ENCODE measurements at places on chromosomes 3 and 15.

- DNase-seq = no peak
Measured at GRCh38 chr15:34810443-34811129, 15.2 kb upstream of the ACTC1 start.

- no peak for DNase-seq
Measured at GRCh38 chr3:61562721-61563312, 1.4 kb downstream of the PTPRG start.

DNA sequence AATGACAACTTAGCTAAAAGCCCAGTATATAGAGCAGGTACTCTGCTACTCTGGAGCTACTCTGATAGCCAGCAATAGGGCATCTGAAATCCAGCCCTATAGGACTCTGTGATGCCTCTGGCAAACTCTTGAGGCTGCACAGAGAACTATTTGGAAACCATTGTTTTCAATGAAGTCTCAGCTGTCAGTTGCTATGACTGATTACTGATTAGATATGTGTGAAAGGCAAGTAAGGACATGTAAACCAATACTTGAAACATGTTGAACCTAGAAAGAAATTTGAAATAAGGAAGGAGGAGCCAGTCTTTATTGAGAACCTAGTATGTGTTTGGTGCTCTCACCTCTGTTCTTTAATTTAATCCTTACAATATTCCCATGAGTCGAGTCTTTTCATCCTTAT lies 40.2 kb upstream of the CRTC3 start:
- no peak for DNase-seq

DNA sequence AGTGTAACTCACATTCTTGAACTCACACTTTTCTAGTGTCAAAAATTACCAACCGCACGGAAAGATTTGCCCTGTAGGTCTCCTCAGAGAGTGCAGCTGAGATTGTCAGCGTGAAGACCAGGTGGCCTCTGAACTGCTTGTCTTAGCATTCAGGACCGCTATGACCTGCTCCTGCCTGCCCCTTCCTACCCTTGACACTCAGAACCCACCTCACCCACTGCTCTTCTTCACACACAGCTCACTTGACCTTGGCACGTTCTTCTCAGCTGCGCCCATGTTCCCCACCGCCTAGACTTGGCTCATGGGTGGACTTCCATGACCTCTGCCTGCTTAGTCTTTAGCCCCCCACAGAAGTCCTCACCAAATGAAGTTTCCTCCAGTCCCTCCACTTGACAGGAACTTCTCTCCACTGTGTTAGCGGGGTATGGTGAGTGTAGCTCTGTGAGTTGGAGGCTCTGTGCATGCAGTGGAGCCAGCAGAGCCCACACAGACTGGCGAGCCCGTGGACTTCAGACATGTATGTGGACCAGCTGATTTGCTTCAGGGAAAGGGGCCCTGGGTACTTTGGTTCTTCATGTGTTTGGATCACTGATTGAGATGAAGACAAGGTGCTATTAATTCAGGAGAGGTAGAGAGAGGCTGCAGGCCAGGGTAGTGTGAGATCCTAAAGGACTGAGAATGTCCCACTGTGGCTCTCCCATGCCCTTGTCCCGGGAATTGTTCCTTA lies 221.3 kb downstream of the OPA1 start:
- no peak for DNase-seq

- DNase-seq = no peak
Measured at GRCh38 chr3:54986294-54986693, 58.4 kb upstream of the LRTM1 start.

- DNase-seq = no peak
Measured at GRCh38 chr3:183377307-183377959, 51.0 kb downstream of the MCF2L2 start.

DNA sequence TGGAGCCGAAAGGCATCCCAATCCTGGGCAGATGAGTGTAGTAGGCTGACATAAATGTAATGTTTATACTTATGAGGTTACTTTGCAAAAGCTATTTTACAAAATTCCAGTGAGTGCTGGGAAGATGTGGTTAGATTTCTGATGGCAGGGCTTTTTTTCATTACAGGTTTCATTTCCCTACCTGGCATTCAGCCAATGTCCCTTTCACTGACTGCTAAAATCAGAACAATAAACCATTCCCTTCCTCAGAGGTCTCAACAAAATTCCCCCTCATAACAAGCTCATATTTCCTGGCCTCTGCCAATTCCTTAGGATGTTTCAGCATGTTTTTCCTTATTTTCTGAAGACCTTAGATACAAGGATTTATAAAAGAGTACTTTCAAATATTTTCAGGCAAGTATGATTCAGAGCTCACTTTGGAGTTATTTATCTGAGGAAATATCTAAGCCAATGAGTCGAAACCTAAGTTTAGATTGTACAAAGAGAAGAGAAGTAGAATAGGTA lies 40.9 kb upstream of the CCDC80 start:
- no peak for DNase-seq

- no peak for DNase-seq
Measured at GRCh38 chr3:52095990-52096775, 39.8 kb upstream of the DUSP7 start.

DNA sequence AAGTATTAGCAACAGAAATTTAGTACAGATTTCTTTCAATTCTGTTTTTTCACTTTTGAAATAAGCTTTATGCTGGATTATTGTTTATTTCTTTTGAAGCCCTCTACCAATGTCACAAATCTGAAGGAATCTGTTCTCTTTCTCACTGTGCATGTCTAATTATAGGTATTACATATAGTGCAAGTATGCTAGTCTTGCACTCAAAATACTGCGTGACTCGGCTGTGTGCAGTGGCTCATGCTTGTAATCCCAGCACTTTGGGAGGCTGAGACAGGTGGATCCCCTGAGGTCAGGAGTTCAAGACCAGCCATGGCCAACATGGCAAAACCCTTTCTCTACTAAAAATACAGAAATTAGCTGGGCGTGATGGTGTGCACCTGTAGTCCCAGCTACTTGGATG lies 95.8 kb upstream of the PLAAT1 start:
- DNase-seq = no peak

GRCh38 chr3:101134331-101134730 lies 141.1 kb upstream of the ABI3BP start:
- no peak for DNase-seq

- DNase-seq = no peak
Measured at GRCh38 chr15:74869726-74870407, 3.3 kb downstream of the SCAMP2 start.

GRCh38 chr15:60554494-60554893 lies 75.6 kb upstream of the ICE2 start:
- no peak for DNase-seq

GRCh38 chr3:155169197-155169596 lies 89.1 kb downstream of the MME start:
- DNase-seq = no peak

DNA sequence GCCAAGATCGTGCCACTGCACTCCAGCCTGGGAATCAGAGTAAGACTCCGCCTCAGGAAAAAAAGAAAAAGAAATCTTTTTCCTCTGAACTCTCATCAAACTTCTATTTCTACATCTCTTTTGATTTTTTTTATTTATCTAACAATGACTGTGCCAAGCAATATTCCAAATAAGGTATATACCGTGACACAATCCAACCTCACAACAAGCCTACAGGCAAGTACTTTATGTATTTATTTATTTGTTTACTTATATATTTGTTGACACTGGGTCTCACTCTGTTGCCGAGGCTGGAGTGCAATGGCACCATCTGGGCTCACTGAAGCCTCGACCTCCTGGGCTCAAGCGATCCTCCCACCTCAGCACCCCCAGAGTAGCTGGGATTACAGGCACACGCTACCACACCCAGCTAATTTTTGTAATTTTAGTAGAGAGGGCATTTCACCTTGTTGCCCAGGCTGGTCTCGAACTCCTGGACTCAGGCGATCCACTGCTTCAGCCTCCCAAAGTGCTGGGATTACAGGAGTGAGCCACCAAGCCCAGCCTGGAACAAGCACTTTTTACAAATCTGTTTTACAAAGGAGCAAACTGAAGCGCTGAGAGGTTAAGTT lies 94.9 kb upstream of the CHD2 start:
- DNase-seq = no peak

GRCh38 chr3:43905157-43905556 lies 214.4 kb downstream of the ABHD5 start:
- DNase-seq = no peak

DNA sequence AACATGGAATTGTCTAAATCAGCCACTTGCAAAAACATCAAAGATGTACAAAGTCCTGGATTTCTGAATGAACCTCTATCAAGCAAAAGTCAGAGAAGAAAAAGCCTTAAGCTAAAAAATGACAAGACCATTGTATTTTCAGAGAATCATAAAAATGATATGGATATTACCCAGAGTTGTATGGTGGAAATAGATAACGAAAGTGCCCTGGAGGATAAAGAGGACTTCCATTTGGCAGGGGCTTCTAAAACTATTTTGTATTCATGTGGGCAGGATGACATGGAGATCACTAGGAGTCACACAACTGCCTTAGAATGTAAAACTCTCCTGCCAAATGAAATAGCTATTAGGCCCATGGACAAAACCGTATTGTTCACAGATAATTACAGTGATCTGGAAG lies 29.3 kb downstream of the KNL1 start:
- no peak for DNase-seq

DNA sequence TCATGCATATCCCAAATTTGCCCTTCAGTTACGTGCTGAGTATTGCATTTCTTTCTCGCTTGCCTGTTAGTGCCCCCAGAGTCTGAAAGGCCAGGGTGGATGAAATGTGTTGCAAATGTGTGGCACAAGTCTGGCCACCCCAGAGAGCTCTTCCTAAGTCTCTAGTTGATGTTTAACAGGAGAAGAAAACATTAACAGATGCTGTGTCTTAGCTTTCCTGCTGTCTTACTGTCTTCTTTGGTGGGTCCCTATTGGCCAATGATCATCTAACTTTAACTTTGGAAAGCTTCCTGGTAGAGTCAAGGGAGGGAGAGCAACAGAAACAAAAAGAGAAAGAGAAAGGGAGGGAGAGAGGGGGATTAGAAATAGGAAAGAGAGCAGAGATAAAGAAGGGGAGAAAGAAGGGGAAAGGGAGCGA lies 76.7 kb upstream of the P3H2 start:
- no peak for DNase-seq

DNA sequence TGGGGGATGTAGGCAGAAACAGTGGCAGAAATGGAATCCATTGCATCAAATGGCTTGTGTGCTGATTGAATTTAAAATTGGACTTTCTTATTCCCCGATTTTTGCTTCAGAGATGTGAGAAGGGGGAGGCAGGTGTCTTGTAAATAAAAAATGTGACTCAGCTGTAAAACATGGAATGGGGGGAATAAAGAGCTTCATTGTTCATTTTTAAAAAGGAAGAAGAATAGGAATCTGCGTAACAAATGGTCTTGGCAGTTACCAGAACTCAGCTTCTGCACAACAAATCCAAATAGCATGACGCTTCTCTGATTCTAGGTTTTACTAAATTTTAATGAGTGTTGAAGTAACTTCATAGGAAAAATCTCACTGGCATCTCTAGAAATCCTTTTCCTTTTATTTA lies 323.9 kb upstream of the GBE1 start:
- no peak for DNase-seq

GRCh38 chr3:176968631-176969030 lies 228.7 kb downstream of the TBL1XR1 start:
- DNase-seq = no peak

All from NCI-H1694 (cell line).